ENCODE measurements at places on chromosomes 3 and 15.

- no peak for DNase-seq
Observed at GRCh38 chr3:160829486-160830009, 73.5 kb downstream of the PPM1L start.

- no peak for DNase-seq
Observed at GRCh38 chr3:188486126-188486525, 332.2 kb downstream of the LPP start.

DNA sequence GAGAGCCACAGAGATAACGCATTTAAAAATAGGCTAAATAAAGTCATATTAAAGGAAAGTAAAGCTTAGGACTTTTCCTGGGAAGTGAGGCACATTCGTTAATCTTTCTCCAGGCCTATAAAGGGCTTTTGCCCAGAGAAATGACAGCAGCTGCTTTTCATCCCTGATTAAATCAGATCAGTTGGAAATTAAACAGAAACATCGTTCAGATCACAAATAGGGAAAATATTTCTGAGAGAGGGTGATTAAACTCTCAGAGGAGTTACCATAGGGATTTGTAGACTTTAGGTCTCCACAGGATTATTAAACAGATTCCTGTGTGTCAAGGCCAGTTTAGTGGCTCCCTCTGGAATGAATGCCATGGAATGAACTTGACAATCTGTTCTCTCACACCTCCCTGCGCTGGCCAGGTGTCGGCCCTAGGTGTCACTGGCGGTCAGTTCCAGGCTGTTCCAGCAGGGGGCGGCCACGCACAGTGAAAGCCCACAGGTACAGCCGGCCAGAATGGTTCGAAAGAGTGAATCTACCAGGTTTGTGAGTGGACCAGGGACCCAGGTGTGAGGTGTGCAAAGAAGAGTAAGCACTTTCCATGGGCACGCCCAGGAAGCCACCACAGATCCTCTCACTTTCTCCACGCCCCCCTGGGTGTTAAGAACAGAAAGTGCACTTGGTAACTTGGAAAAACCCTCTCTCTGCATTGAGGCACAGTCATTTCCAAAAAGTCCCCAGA, 253.0 kb upstream of the RASGRP1 start:
- DNase-seq: peak; percentile 84

DNA sequence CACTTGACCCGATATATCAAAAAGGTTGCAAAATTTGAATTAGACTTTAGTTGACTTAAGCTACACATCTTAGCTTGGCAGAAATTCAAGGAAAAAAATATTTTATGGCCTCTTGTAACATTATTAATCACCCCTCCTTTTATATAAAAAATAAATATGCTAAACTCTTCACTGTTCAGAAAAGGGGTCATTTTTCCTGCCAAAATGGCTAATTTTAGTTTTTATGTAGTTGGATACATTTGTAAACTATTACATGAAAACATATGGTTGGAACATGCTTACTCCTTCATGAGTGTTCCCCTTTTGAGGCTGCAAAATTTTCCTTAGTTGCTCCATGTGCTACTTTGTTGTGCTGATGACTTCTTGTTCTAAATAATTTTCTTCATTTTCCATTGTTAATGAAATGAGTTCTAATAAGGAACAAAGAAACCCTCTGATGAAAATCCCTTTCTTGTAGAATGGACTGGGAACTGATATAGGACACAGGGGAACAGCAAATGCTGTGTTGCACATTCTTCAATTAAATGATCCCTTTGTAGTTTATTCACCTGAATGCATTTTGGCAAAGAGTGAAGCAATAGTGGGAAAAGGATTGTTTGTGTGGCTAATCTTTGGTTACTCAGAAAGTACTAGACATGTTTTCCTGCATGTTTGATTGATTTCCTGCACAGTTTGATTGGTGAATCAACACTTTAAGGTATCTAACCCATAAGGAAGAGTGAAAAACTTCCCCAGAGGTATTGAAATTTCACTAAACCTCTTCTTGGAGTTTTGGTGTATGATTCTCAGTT, 349.3 kb downstream of the TIGIT start:
- DNase-seq: no peak

- DNase-seq: no peak
Observed at GRCh38 chr3:17360991-17361390, 381.4 kb downstream of the TBC1D5 start.

DNA sequence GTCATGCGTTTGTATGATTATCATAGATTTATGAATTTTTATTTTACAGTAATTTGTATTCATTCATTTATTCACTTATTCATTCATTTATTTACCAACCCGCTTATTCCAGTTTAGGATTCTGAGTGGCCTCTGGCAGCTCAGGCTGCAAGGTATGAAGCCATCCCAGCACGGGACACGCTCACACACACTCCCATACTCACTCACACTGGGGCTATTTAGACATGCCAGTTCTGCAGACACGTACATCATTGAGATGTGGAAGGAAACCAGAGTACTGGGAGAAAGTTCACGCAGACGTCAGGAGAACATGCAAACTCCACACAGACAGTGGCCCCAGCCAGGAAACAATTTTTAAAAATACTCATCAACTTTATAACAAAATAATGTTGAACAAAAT, 5.1 kb downstream of the CDIN1 start:
- DNase-seq: no peak

GRCh38 chr3:161644891-161645635, 148.5 kb downstream of the OTOL1 start:
- no peak for DNase-seq

DNA sequence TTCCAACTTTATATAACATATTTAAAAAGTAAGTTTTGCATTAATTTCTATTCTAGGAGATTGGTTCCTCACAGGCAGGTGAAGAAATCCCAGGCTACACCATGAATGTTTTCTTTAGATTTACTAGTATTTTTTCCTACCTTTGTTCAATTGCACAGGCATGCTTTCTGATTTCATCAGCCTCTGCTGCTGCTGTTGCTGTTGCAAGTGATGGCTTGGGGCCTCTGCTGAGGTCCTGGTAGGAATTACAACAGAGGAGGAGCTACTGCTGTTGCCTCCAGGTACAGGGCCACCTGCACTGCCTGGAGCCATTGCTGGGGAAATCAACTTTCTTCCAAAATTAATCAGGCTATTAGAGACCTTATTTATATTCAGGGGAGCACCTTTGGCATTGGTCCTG, 353.3 kb downstream of the PLCL2 start:
- DNase-seq: no peak

DNA sequence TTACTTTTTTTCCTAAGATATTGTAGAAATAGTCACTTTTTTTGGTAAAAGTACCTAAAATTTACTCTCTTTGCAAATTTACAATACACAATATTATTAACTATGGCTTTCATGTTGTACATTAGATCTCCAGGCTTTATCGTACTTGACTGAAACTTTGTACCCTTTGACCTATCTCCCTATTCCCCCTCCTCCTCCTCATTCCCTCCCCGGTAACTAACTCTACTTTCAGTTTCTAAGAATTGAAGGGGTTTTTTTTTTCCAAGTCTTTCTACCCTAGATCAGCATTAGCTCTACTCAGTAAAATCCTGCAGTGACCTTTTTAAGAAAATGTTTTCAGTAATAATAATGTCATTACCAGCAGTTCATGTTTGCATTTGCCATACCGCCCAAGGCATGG, 10.1 kb downstream of the HACL1 start:
- no peak for DNase-seq

GRCh38 chr3:17444865-17445264, 297.6 kb downstream of the TBC1D5 start:
- DNase-seq: no peak

DNA sequence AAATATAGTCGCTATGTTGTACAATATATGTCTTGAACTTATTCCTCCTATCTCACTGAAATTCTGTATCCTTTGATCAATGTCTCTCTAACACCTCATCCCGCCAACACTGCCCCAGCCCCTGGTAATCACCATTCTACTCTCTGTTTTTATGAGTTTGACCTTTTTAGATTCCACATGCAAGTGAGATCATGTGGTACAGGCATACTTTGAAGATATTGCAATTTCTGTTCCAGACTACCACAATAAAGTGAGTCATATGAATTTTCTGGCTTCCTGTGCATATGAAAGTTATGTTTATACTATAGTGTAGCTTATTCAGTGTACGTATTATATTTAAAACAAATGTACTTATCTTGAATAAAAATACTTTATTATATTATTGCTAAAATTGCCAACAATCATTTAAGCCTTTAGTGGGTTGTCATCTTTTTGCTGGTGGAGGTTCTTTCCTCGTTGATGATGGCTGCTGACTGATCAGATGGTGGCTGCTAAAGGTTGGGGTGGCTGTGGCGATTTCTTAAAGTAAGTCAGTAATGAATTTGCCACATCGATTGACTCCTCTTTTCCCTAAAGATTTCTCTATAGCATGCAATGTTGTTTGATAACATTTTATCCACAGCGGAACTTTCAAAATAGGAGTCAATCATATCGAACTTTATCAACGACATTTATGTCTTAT, 257.2 kb downstream of the NFKBIZ start:
- DNase-seq: no peak

DNA sequence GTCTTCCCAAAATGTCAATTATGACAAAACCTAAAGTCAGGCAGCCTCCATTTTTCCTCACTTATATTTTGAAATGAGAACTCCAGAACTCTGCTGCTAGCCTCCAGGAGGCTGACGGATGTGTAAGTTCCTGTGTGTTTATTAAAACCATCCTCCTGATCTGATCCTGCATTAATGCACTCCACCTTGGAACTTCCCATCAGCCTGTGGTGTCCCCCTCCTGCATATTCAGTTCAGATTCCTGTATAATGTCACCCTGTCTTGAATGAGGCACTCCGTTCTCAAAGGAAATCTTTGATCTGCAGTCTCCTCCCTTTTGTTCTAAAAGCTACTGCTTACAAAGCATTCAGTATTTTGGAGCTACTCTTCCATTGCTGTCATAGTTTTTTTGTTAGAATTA, 318.2 kb upstream of the ONECUT1 start:
- no peak for DNase-seq

- no peak for DNase-seq
Observed at GRCh38 chr15:66237513-66238235, 15.9 kb downstream of the MEGF11 start.

GRCh38 chr3:188183452-188183851, 29.5 kb downstream of the LPP start:
- DNase-seq: no peak

GRCh38 chr3:167941234-167941995, 154.3 kb downstream of the GOLIM4 start:
- DNase-seq: peak; percentile 88

- no peak for DNase-seq
Observed at GRCh38 chr3:41307065-41307464, 107.8 kb downstream of the CTNNB1 start.

DNA sequence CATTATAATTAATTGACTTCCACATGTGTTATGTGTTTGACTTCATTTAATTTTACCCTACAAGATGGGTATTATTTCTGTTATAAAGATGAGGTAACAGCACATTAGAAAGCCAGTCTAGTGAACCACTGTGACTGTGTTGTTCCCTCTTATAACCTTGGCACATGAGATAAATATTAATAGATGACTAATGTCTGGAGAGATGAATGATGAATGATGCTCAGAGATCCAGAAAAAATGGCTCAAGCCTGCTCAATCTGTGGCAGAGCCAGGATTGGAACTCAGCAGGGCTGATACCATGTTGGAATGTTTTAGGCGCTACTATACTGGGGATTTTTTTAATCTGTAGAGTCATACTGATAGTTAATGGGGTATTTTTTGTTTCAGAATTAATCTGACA, 118.8 kb upstream of the PTX3 start:
- no peak for DNase-seq

DNA sequence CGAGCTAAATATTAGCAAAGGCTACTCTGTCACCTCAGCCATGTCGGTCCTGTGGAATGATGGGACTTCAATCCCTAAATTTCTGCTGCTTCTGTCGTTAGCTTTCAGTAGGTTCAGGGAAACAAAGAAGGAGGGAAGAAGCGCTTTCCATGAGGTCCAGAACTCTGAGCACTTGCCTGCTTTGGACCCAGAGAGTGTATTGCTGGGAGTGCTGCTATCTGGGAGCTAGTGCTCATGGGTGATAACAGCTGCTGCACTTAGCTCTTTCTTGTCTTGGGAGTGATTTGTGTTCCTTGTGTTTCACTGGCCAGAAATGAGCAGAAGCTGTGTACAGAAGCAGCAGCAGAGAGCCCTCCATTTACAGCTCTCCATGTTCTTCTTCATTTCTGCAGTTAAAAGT, 369.8 kb downstream of the DIPK2A start:
- DNase-seq: no peak

- DNase-seq: no peak
Observed at GRCh38 chr3:127867986-127868385, 45.7 kb upstream of the MGLL start.

- no peak for DNase-seq
Observed at GRCh38 chr3:14863333-14864100, 44.8 kb downstream of the FGD5 start.
